Kidney (tissue), 22 donors: ENCODE measurements at places on chromosomes 2 and 18. TPM values are rescaled to one million over a fixed set of nuclear protein-coding genes. Genes with fewer than 3 reads are reported as not detected.

DNA sequence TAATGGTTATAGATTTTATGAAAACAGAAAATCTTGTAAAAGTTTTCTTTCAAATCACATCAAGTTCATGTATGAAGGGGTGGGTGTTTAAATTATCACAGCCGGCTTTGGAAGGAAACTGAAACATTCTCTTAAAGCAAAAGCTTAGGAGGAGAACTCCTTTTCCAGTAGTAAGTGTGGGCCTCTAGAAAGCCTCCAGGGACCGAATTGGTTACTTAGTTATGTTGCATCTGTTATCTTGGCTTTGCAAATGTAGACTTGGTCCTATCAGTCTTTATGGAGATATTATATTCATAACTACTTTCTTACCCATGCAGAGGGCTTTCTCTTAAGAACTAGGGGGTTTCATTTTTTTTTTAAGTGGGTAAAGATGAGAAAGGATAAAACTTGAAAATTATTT is 7.4 kb downstream of the NAB1 start:
- no peak for DNase-seq

- no peak for DNase-seq
Measured at GRCh38 chr2:181573140-181573736, 83.7 kb downstream of the CERKL start.

The TMEM163 gene
- polyA plus RNA-seq, result 2.6 TPM

The PCGF1 gene
- 20.1 TPM for polyA plus RNA-seq
